ENCODE measurements at places on chromosomes 6 and 20.

- no peak for DNase-seq
These were observed 169.9 kb upstream of the CST7 start for GRCh38 chr20:24779131-24779530.

- DNase-seq = no peak
These were observed 85.4 kb upstream of the RALY start for GRCh38 chr20:33908336-33908735.

DNA sequence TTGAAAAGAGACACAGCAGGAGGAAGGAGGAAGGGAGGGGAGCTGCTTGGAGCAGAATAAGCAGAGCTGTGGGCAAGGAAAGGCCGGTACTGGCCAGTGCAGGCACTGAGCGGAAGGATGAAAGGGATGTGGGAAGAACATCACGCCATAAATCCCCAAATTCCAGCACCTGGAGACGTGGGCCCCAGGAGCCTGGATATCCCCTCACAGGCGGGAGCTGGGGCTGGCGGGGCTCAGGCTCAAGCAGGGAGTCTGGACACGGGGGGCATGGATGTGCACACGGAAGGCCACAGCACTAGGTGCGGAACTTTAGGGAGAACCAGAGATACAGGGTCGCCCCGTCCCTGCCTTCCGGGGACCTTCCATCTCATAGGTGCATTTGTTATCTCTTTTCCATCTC is 7.5 kb upstream of the RPP40 start:
- DNase-seq = no peak

- no peak for DNase-seq
These were observed 1.7 kb downstream of the PRR18 start for GRCh38 chr6:166306378-166307081.

DNA sequence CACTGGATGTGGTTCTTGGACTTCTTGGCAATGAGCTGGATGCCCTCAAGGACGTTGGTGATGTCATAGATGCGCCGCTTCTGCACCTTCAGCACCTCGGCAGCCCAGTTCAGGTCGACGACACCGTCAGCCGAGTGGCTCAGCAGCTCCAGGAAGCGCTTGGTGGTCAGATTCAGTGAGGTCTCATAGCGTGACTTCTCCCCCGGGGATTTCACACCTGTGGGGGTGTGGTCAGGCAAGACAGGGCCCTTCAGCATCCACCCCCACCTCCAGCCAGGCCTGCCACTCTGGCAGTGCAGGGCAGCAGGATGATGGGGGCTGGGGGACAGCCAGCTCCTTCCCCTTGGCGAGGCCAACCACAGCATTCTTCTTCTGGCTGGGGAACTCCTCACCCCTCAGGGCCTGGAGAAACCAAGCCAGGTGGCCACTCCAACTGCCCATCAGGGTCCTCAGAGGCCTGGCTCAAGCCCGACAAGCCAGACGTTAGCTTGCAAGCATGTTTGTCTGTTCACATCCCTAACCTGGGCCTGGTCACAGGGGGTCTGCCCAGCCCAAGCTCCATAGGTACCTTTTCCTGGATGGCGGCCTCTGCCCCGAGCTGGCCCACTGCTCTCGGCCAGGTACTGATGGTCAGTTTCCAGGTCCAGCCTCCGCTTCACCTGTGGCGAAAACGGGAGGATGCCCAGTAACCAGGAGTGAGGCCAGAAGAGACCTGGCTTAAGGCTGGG is 5.7 kb upstream of the NECAB3 start:
- peak; percentile 69 for DNase-seq

DNA sequence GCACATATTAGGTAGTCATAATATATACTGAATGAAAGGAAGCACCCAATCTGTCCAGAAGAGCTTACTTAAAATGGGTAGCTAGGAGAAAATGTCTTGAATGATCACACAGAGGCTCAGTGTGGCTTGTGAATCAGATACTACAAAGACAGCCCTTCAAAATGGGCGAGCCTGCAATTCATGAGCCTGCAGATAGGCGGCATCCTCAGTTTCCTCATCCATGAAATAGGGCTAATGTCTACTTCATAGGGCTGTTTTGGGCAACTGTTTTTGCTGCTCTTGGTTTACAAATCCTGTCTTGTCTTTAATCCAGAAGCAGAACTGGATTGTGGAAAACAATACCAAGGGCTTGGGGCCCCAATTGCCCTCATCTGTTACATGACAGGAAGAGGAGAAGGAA is 129.3 kb upstream of the KCNK16 start:
- DNase-seq = no peak

DNA sequence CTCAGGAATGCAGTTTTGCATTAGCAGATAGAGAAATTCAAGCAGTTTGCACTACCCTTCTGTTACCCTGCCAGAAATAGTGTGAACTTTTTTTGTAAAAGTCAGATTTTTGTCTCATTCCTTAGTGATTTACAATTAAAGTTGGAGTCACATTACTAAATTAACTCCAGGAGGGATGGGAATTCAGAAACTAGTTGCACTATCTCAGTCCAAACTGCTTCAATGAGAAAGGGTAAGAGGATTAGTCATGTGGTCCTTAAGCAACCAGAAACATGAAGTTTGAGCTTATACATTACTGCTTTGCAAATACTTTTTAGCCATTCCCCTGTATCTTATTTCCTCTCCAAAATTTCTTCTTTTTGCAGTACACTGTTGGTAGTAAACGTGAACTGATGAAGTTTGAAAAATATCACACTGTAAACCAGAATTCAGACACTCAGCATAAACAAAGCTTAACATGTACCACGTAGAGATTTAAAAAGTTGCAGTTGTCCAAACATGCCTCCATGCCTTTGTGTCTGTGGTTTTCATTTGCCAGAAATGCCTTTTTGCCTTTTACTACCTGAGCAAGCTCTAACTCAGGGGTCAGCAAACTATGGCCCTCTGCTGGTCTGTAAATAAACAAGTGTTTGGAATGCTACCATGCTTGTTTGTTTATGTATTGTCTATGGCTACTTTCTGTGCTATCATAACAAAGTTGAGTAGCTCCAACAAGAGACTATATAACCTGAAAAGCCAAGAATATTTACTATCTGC is 49.7 kb downstream of the TP53INP2 start:
- DNase-seq = no peak

GRCh38 chr20:44776980-44777379 is 31.3 kb downstream of the KCNK15 start:
- no peak for DNase-seq

DNA sequence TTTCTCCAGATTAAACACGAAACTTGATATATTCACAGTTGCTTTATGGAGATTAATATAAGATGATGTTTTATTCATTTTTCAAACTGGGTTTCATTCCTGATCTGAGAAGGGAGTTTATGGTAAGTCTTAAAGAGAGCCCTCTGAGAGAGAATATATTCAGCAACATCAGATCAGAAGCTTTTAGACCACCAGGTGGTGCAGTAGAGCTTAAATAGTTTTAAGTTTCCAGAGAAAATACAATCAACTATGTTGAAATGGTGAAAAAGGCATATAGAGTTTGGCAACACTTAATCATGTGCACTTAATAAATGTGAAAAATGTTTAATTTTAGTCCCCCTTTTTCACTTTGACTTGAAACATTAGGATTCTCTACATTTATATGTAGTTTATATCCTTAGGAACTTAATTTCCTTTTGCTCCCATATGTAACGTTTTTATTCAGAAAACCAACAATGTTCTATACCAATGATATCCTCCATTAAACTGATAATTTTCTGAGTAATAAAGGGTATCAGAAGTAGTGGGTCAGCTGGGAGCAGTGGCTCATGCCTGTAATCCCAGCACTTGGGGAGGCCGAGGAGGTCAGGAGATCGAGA is 86.4 kb upstream of the CLDN20 start:
- peak; percentile 63 for DNase-seq

- no peak for DNase-seq
These were observed 53.1 kb downstream of the PLG start for GRCh38 chr6:160755165-160755564.

DNA sequence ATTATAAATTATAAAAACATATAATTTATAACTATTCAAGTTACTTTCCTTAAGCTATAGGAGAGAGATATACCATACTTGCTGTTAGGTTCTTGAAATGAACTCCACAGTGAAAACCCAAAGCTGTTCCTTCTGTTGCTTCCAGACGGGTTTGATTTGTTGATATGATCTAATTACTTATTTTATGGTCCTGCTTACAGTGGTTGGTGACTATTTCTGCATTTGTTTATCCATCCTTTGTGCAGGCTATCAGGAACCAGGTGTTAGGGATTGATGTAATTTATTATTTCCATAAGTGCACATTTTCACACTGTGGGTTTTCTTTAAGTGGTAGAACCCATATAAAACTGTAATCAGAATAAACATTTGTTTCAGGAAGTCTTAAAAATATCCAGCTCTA is 167.1 kb downstream of the KIF6 start:
- no peak for DNase-seq

- DNase-seq = no peak
These were observed 30.3 kb upstream of the TMEM217 start for GRCh38 chr6:37288247-37288646.

- peak; percentile 35 for DNase-seq
These were observed 6.2 kb downstream of the CST11 start for GRCh38 chr20:23446505-23446904.
